ENCODE measurements at places on chromosomes 2 and 18.
A peak's percentile ranks its signal among the peaks of the same experiment; 100 is the strongest.

DNA sequence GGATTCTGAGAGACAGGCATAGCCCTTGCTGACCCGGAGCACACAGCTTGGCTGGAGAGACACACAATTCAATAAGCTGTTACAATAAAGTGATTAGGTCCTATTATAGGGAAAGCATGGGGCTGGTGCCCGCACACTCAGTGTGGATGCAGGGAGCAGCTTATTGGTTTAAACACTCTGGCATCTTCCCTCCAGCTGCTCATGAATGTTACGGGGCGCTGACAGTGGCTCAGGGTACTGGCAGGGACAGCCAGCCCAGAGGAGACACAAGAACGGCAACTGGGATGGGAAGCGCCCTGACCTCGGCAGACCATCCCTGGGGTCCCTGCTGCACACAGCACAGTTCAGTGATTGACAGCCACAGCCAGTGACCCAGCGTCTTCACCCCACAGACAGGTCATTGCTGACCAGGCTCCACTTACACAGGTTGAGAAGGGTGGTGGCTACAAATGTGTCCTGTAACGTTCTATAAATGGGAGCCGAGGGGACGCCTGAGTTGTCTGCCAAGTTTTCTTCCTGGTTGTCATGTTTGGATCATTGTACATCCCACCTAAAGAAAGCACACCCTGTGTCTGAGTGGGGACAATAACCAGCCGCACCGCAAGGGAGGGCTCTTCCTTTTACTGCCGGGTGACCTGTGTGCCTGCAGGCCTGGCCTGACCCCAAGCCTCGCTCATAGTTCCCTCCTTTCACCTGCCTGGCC is 60.3 kb downstream of the SH3BP4 start:
- no peak for DNase-seq

- DNase-seq: peak; percentile 3
These were observed 28.2 kb upstream of the GATA6 start for GRCh38 chr18:22141211-22141610.

DNA sequence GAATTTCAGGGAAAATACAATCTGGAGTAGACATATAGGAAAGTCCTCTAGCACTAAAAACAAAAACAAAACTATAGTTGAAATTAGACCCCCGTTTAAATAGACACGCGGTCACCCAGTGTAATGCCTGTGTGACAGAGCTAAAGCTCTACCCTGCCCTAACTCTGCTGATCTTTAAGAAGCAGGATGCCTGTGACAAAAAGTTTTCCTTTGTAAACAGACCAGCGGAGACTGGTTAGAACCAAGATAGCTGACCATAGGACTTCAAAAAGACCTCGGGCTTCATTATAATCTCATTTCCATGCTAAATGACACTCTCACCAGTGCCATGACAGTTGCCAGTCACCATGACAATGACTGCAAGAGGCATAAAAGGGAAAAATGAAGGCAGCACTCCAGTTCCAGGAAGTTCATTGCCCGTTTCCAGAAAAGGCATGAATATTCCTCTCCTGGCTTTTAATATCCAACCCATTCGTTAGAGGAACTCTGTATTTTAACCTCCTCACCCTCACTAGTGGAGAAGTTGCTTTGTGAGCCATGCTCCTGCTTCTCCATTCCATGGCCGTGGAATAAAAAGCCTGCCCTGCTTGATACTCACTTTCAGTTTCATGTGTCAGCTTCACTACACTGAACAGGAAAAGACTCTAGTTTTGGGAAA is 157.2 kb upstream of the COPS8 start:
- DNase-seq: no peak

GRCh38 chr2:239264838-239265651 is 135.8 kb downstream of the HDAC4 start:
- DNase-seq: peak; percentile 92

DNA sequence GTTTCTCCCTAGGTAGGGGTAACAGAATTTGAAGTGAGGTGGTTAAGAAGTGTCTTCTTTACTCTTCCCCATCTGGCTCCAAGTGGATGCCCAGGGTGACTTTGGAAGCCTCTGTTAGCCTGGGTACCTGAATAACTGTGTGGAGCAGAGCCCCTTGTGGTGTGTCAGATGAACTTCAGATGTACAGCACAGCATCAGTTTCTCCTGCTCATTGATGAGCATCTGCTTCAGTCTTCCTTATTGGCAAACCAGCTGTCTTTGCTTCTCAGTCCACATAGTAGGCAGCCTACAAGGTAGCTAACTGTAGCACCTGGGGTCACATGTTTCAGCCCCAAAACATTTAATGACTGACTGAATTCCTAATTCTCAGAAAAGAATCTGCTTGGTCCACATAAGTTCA is 56.2 kb upstream of the ATP8B1 start:
- DNase-seq: peak; percentile 17

GRCh38 chr2:67579216-67579615 is 182.1 kb downstream of the ETAA1 start:
- DNase-seq: no peak

DNA sequence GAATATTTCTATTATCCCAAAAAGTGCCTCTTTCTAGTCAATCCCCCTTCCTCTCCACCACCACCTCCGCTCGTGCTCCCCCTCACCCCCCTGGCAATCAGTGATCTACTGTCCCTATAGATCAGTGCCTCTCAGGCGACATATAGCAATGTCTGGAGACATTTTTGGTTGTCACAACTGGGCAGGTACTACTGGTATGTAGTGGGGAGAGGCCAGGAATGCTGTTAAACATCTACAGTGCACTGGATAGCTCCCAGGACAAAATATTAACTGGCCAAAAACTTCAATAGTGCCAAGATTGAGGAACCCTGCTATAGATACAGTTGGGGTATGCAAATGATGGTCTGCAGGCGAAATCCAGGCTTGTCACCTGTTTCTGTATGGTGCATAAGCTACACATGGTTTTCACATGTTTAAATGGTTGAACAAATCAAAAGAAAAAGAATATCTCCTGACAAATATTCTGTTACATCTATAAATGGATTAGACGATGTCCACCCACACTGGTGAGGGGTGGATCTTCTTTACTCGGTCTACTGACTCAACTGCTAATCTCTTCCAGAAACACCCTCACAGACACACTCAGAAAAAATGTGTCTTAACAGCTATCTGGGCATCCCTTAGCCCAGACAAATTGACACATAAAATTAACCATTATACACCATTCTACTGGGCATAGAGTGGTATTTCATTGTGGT is 25.5 kb downstream of the DPYSL5 start:
- no peak for DNase-seq

DNA sequence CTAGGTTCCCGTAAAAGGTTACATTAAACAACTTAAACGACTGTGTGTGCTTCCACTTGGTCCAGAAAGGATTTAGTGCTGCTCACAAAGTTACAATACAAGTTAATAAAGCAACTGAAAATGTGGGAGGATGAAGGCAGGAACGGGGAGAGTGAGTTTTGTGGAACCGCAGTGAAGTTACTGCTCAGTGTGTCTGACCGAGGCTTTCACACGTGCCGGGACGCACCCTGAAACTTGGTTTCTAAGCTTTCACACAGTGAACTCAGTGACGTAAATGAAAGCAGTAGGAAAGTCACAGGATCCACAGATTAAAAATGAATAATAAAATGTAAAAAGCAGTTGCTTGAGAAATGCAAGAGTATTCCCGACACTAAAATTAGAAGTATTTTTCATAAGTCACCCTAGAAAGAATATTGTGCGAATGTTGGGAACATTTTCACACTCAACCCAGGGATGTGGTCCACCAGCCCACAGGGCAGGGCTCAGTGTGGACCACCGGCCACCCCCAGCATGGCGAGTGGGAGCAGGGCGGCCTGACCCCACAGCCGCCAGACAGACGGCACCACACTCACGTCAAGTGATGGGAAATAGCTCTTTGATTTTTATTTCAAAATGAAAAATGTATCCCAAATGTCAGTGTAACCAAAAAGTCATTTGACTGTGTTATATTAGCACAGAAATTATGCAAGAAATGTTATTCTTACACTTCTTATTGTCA is 32.6 kb upstream of the CHMP1B start:
- no peak for DNase-seq

DNA sequence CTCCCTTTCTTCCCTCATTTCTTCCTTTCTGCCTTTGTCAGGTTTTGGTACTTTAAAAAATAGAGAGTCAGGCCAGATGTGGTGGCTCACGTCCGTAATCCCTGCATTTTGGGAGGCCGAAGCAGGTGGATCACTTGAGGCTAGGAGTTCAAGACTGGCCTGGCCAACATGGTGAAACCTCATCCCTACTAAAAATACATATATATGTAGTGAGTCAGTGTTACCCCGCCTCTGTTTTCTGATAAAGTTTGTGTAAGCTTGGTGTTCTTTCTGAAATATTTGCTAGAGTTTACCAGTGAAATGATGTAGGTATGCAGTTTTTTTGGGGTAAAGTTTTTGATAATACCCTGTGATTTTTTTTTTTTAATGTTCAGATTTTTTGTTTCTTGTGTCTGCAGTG is 58.8 kb downstream of the DGKD start:
- no peak for DNase-seq

DNA sequence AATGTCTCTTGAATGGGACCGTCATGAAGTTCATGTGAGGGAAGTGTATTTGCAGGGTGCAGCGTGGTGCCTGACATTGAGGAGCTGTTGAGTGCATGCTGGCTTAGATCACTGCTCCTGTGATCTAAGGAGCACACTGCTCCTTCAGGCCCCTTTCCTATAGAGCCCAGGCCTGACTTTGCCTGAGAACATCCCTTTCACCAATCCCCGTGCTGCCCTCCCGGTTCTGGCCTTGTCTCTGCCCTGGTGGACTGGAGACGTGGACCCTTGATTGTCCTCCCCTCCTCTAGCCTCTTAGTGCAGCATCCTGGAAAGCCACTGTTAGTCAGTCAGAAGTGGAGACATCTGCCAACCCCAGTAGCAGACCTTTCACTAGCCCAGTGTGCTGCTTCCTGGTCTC is 323.6 kb upstream of the HS6ST1 start:
- DNase-seq: no peak

GRCh38 chr2:121329786-121330185 is 44.8 kb upstream of the TFCP2L1 start:
- DNase-seq: no peak

- DNase-seq: peak; percentile 59
These were observed 522 bp upstream of the ZNF407 start for GRCh38 chr18:74597034-74597661.

DNA sequence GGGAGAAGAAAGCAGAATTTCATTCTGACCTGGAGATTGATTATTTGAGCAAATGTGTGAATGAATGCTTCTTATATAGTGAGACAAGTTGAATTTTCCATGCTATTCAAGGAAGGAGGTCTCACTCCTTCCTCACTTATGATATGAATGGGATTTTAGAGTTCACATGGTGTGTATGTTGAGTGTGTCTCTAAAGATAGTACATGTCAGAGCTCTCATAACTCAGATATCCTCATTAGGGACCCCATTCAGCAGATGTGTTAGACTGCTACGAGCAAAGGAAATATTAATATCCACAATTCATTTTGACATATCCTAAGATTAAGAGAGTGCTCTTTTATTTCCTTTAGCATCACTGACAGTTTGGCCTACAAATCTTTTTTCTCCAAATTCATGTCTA is 368.5 kb downstream of the ARHGAP15 start:
- DNase-seq: no peak

DNA sequence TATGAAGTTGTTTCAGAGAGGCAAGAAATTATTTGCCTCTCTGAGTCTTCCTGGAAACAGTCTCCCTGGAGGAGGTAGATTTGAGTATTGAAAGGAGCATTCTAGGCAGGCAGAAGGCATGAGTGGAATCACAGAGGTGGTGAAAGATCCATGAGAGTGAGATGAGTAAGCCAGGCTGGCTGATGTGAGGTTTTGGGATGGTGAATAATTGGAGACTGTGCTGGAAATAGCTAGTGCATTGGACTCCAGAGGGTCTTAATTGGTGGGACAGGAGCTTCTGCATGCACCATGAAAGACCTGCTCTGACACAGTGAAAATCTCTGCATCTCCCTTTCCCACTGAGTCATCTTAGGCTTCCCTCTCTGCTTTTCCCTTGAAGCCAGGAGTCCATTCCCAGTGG is 46.3 kb downstream of the CDC42EP3 start:
- peak; percentile 43 for DNase-seq

- DNase-seq: no peak
These were observed 17.9 kb upstream of the ALPI start for GRCh38 chr2:232438091-232438490.

DNA sequence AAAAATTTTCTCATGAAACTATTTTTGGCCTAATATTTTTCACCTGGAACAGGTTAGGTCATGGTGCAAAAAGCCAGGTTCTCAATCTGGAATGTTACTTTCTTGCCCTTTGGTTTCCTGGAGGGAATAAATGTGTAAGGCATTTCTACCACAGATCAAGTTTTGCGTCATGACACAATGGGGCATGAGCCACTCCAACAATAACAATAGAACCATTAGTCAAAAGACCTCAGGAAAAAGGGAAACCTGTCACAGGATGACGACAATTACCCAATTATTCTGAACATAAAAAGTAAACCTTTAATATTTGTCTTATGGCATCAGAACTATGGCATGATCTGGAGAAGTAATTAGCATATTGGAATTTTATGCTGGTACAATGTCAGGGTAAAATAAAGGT is 88.2 kb upstream of the HNRNPA3 start:
- no peak for DNase-seq

DNA sequence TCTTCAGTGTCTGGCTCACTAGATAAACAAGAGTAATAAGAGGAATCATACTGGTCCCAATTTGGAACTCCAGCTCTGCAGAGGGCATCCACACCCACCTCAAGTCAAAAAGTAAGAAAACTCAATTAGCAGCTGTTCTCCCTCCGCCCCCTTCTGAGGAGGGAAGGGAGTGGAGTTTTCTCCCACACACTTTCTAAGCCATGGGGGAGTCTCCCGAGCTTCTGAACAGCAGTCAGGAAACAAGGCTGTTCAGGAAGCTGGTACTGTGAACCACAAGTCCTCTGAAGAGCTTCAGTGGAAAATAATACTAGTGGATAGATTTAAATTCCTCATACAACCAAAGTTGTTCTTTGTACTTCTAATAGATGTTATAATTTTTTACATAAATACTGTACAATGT is 32.9 kb upstream of the SPTBN1 start:
- no peak for DNase-seq

DNA sequence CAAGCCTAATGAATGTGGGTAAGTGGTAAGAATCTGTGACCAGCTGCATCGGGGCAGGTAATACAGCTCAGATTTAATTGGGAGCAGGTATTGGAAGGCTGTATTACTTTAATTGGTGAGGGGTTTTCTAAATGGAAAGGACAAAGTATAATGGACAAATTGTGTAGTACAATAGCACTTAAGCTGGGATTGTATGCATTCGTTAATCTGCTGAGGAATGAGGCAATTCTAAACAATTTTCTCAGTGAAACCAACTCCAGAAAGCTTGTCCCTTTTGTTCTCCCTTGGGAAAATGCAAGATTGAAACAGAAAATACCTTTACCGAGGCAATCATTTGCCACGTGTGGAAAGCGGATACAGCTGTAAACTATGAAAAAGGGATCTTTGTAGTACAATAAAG is 801.6 kb upstream of the POU3F3 start:
- DNase-seq: no peak

Data from activated CD4-positive, alpha-beta T cell treated with anti-CD3 and anti-CD28 coated beads, Interleukin-2, Interleukin-4, amounts not matched to agents 100 ng/mL and 50 ng/mL, durations not matched to agents 16 hours and 8 hours (primary cell).